ACHN (cell line): ENCODE measurements at places on chromosomes 1 and 21.

DNA sequence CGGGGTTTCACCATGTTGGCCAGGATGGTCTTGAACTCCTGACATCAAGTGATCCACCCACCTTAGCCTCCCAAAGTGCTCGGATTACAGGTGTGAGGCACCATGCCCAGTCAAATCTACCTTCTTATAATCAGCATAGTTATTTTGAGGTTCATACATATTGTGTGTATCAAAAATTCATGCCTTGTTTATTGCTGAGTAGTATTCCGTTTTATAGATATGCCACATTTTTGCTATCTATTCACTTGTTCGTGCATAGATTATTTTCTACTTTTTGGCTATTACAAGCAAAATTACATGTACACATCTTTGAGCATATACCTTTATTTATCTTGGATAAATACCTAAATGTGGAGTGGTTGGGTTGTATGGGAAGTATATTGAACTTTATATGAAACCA is 344.9 kb downstream of the CAMTA1 start:
- no peak for DNase-seq

GRCh38 chr1:58944439-58944838 is 160.6 kb upstream of the JUN start:
- no peak for DNase-seq

DNA sequence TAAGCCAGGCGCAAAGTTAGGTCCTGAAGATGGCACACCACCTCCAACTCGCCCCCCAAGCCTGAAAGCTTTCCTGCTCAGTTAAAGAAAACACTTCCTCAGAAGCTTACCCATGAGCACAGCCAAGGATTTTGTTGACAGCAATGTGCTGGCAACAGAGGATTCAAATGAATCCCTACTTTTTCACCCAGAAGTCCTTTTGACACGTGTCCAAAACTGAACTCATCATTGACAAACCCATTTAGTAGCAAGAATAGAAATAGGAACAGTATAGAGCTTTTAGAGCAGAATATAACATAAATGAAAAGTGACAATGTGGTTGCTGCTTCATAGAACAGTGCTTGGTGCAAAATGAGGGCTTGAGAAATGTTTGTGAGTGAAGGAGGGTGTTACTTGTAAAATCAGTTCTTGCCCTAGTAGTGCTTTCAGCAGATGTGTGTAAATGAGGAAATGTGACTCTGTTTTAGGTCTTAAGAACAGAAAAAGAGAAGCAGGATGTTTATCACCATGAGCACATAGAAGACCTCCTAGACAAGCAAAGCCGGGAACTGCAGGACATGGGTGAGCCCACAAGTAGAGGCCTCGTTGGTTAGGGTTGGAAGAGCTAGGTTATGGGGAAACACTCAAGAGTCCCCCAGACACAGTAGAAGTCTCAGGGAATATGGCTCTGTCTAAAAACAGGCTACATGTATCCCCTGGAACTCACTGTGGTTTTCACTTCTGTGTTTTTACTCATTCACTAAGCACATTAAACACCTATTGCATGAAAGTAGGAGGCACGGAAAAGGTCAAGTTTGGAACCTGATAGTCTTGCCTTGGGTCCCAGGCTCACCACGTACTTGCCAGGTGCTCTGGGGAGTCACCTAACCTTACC is 48.6 kb upstream of the TMEM125 start:
- no peak for DNase-seq

DNA sequence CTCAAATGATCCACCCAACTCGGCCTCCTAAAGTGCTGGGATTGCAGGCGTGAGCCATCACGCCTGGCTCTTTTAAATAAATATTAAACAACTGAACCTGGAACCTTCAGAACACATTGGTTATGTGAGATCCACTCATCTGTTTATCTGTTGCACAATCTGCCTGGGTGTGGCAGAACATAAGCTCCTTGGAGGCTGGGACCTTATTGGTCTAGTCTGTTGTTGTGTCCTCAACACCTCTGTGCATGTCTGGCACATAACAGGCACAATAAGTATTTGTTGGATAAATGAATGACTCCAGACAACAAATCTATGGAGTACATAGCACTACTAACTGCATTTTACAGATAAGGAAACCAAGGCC is 4.1 kb upstream of the NBL1 start:
- DNase-seq: no peak

- no peak for DNase-seq
These were observed 27.9 kb upstream of the NPL start for GRCh38 chr1:182761396-182762395.

DNA sequence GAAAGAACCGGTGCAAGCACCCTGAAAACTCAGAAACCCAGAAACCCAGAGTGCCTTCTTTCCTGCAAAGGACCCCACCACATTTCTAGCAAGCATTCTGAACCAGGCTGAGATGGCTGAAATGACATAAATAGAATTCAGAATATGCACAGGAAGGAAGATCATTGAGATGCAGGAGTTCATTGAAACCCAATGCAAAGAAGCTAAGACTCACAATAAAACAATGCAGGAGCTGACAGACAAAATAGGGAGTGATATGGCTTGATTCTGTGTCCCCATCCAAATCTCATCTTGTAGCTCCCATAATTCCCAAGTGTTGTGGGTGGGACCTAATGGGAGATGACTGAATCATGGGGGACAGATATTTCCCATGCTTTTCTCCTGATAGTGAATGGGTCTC is 22.8 kb upstream of the SGIP1 start:
- no peak for DNase-seq

DNA sequence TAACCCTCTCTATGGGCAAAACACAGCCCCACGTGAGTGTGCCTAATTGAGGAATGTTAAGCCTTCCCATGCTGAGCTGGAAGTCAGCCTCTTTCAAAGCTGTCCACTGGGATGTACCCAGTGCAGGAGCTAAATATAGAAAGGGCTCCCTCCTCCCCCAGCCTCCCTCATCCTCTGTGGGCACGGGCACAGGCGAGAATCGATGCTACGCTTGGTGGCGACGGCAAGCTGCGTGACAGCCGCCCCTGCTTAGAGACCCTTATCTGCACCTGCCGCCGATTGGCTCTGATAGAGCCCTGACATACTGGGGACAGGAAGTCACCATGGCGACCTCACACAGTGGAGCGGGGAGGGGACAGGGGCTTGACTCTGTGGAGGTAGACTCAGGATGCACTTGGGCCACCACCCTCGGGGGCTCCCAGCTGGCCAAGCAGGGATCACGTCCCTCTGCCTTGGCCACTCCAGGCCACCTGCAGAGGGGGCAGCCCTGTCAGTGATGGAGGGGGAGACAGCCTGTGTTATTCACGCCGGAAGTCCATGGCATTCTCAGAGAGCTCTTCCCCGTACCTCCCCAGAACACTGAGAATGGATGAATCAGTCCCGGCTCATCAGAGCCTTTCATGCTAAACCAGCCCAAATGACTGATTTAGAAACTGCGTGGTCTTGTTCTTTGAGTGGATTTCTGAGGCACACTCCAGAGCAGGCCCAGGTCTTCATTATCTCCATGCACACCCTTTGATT is 84.8 kb downstream of the KCND3 start:
- DNase-seq: no peak

GRCh38 chr1:17802164-17802563 is 47.0 kb downstream of the ACTL8 start:
- no peak for DNase-seq

GRCh38 chr1:75127916-75128717 is 6.1 kb upstream of the LHX8 start:
- no peak for DNase-seq

DNA sequence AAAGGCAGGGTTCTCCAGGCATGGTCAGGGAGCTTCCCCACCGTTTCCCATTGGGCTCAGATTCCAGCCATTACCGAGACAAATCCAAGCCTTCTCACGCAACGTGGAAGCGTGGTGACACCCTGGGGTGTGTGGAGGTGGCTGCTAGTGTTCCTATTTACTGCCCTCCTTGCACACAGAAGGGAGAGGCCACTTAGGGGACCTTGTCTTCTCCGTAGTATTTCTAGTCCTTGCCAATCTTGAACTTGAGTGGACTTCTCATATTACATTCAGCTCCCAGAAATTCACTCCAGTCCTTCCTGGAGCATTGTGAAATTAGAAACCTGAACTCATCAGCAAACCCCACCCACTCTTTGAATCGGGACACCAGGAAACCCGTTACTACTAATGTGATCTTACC is 131.6 kb downstream of the AJAP1 start:
- DNase-seq: no peak
